AG20443 (cell line): ENCODE measurements at places on chromosomes 16 and 17.

DNA sequence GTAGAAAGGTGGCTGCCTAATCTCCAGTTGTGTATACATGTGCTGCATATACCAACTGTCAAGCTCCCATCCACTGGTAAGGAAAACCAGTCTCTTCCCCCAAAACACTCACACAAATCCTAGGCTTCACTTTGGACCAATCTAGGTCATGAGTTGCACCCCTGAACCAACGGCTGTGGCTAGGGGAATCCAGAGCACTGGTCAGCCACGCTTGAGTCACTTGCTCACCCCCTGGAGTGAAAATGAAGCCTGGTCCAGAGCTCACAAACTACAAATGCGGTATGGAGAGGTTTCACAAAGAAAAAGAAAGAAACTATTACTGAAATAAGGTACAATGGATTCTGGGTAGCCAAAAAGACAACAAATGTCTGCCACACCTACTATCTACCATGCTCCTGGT, 66.1 kb upstream of the NLK start:
- DNase-seq: no peak

DNA sequence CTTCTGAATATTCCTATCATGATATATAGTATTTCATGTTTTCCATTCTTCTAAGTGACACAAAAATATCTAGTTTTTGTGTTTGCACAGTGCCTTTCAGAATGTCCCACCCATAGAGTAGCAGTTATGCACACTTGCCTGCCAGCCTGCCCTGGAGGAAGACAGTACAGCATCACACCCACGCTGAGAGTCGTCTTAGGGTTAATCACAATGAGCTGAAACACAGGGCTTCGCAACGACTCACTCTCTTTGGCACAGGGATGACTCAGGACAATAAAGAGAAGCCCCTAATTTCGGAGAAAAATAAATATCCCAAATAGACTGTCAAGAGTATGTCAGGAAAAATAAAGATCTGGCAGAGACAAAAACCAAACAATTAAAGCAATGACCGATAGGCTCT, 11.6 kb upstream of the NDUFAB1 start:
- no peak for DNase-seq

DNA sequence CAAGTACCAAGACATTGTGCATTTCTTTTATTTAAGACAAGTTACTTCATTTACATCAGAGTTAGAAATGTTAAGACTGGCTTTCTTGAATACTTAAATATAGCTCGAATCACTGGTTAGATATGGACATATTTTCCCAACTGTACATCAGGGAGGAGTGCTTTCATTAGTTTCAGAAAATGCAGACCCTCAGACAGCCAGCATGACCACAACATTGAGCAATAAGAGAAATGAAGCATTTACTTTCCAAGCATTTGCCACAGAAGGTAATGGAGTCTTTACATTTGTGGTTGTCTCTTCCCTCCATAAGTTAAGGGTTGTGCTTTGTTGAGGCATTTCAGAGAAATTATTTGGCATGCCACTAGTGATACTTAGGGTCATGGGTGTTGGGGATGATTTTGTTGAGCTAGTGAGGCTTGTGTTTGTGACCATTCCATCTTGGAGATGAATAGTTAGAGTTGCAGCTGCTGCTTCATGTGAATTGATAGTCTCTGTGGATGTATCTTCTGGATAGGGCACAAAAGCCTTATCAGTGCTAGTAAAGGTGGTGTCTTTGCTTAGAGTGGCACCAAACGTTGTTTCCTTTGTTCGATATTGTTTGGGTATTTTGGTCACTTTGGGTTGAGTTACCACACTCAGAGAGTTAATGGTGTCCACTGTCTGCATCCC, 2.1 kb downstream of the OMG start:
- no peak for DNase-seq

GRCh38 chr16:26930786-26931581, 135.7 kb upstream of the C16orf82 start:
- no peak for DNase-seq

DNA sequence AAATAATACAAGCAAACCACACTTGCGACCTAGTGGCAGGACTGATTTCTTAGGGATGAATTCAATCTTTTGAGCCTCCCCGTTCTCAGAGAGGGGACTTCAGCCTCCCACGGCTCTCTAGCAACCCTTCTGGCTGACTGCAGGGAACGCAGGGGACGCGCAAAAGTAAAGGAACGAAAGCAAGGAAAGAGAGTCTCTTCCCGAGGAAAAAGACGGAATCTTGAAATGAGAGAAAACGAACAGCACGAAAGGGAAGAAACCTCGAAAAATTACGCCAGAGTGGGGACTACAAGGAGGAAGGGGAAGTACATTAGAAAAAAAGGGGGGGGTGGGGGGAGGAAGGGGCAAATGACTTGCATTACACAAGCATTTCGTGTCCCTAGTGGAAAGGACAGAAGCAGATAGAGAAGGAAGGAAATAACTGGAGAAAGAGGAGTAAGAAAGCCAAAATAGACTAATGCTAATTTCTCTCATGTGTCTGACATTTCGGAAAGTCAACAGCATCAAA, 1.2 kb downstream of the GRB2 start:
- peak; percentile 82 for DNase-seq

- no peak for DNase-seq
These were observed 5.2 kb downstream of the CCDC154 start for GRCh38 chr16:1439058-1439698.

GRCh38 chr17:45149669-45150664, 1.7 kb downstream of the HEXIM1 start:
- DNase-seq: peak; percentile 45

GRCh38 chr16:78458588-78458987, 359.1 kb downstream of the WWOX start:
- no peak for DNase-seq

- DNase-seq: peak; percentile 57
These were observed 36.3 kb upstream of the BCAR1 start for GRCh38 chr16:75287708-75288107.

DNA sequence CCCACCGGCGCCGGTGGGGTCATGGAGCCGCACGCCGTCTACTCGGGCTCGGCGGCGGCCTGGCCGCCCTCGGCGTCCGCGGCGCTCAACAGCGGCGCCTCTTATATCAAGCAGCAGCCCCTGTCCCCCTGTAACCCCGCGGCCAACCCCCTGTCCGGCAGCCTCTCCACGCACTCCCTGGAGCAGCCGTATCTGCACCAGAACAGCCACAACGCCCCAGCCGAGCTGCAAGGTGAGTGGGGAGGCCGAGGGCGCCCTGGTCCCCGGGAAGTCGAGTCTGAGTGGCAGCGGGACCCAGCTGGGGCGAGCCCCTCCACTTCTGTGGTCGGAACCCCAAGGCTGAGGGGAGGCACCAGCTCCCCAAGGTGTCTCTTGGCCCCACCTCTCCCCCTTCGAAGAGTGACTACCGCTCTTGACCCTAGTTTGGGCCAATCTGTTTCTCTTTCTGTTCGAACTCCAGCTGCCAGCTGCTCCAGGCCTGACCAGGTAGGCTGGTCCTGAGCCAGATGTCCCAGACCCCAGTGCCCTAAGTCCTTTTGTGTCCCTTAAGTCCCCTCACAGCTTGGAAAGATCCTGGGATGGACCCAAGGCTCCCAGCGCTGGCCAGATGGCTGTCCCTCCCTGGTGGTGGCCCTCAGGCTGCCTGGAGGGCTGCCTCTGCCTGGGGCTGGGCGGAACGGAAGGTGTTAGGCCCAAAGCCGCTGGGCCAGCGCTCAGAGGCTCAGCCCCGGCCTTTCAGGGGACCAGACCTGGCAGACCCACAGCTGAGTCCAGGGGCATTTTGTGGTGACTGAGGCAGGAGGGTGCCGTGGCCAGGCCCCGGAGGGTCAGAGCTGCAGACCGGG, 1.2 kb downstream of the FOXF1 start:
- DNase-seq: no peak

DNA sequence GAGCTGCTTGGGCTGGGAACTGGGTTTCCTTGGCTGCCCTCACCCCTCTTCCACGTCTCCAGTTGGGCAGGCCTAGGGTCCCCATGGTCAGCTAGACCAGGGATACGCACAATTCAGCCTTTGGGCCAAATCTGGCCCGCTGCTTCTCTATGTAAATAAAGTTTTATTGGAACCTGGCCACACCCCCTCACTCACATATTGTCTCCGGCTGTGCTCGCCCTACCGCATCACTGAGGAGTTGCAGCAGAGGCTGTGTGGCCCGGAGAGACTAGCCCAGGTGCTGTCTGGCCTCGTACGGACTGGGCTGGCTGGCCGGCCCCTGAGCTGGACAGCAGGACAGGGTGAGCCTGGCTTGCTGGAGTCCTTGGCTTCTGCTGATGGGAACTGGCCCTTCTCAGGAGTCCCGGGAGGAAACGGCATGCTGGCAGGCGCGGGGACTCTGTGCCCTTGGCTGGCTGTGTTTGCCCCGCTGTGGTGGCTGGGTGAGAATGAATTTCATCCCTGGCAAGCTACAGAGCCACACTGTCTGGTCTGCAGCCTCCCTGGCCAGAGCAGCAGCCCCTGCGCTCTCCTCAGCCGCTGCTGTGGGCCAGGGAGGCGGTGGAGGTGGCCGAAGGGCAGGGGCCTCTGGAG, 82.0 kb downstream of the ENGASE start:
- DNase-seq: no peak

DNA sequence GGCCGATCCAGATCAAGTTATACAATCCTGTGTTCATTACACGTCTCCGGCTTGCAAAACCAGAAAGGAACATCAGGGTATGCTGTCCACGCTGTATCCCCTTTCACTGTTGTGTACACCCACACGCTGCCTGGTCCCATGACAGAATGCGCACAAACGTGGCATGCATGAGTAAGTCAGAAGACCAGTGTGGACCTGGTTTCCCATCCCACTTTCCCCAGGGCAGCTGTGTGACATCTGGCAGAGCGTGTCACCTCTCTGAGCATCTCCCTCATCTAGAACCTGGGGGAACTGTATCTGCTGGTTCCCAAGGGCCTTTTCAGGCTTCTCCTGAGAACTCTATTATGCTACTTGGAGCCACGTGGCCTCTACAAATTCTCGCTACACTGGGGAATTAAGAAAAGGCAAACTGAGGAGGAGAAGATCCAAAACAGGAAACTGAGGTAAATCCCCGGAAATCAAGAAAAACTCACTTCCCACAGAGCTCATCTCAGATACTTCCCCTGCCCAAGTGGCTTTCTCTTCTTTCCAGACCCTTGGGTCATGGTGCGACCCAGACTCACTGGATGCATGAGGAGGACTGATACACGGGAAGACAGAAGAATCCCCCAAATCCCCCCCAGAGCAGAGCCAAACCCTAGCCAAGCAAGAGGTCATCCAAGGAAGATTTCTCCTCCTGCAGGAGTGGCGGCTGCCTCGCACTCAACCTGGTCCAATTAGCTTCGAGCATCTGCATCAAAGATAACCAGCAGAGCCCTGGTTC, 139.3 kb downstream of the GAS7 start:
- no peak for DNase-seq

GRCh38 chr16:79600638-79601091, at the start of gene MAF:
Gene MAF, minus strand, starts transcription at chr16:79600737. Its CDS starts 835 bp downstream, at chr16:79599902.
- peak; percentile 67 for DNase-seq

- peak; percentile 54 for DNase-seq
These were observed at the start of gene PVALEF for GRCh38 chr17:81165246-81166032. Gene PVALEF, plus strand, starts transcription at chr17:81165507. Its CDS starts 15,720 bp downstream, at chr17:81181227.

- DNase-seq: no peak
These were observed 45.6 kb downstream of the DNAH9 start for GRCh38 chr17:11643851-11644250.

DNA sequence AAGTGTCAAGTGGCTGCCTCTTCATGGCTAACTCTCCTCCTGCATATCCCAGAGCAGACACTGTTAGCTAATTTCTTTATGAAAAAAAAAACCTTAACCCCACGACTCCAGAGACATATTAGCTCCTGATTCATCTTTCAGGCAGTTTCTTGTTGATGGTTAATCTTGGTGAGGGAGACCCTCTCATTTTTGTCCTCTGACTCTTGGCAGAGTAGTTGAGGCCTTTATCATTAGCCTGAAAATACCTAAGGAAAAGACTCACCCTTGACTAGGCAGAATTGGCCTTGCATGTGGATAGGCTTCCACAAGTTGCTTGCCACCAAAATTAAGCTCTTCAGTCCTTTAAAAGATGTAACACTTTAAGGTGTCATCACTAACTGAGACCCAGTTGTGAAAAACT, 4.0 kb downstream of the CRYBA1 start:
- peak; percentile 36 for DNase-seq

- no peak for DNase-seq
These were observed 1.6 kb downstream of the FHOD1 start for GRCh38 chr16:67245674-67246080.

- DNase-seq: peak; percentile 75
These were observed 45.0 kb upstream of the CRISPLD2 start for GRCh38 chr16:84774810-84775209.

GRCh38 chr17:74649909-74650308, 26.4 kb upstream of the CD300E start:
- no peak for DNase-seq

- DNase-seq: no peak
These were observed 158.6 kb downstream of the AXIN2 start for GRCh38 chr17:65402513-65403496.

DNA sequence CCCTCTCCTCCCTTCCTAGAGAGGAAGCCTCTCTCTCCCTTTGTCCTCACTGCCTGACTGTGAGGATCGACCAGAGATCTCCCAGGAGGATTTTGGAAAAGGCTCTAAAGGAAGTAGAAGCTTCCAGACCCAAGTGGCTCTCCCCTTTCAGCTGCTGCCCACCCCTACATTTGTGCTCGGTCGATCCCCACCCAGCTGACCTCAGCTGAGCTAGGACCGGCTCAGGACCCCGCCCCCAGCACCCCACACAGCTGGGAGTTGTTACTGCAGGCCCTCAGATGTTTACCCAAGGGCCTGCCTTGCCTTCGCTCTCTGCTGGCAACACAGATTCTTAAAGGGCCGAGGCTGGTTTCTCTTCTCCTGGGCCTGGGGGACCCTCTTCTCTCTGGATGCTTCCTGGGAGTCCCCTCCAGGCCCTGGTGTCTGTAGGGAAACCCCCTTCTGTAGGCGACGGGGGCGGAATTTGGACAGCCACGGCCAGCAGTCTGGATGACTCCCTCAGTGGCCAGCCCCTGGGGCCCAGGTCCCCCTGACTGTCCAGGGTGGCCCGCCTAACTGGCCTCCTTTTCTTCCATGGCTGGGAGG, 26.9 kb upstream of the TIMP2 start:
- DNase-seq: no peak

DNA sequence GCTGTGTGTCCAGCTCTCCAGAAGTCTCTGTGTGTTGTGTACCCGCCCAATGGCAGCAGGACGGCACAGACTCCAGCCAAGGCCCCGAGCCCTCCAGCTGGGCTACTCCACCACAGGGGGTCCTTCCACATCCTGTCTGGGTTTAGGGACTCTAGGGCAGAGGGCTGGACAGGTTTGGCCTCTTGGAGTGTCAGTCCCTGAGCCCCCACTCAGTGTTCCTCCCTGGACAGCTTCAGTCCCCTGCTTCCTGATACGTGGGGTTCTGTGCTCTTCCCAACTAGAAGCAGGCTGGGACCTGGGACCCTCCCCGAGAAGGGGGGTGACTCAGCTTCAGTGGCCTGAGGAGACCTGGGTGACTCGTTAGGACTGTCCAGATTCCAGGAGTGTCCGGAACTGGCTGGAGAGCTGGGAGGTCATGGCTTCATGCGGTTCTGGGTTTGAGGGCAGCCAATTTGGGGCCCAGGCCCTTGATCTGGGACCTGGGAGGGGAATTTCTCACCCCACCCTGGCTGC, 4.2 kb downstream of the CDK3 start:
- no peak for DNase-seq

GRCh38 chr17:44543905-44544523, 13.3 kb upstream of the FZD2 start:
- no peak for DNase-seq

GRCh38 chr17:48575066-48575582, 3.0 kb downstream of the HOXB4 start:
- no peak for DNase-seq

GRCh38 chr17:61360318-61360943, 39.2 kb upstream of the TBX2 start:
- DNase-seq: no peak

GRCh38 chr17:78127239-78127887, 1.2 kb downstream of the TMC6 start:
- no peak for DNase-seq

- no peak for DNase-seq
These were observed 17.7 kb downstream of the PIMREG start for GRCh38 chr17:6461792-6462524.
